ENCODE measurements at places on chromosomes 5 and 9.
A peak's percentile ranks its signal among the peaks of the same experiment; 100 is the strongest.

DNA sequence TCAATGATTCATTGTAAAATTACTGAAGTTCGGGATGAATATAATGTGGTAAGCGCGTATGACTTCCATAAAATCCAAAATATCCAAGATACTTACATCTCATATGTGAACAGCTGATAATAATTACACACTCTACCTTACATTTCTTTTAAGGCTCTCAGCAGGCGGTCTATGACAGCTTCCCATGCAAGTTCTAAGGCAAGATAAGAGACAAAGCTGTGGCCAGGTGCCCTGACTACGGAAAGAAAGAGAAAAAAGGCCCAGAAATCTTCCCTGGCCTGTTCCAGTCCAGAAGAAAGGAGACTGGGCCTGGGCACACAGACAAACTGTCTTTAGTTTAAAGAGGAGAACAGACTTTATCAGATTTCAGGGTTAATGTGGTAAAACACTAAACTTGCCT lies 69.1 kb downstream of the ARSB start:
- DNase-seq: no peak

GRCh38 chr9:87065981-87066380 lies 118.7 kb upstream of the GAS1 start:
- no peak for DNase-seq

DNA sequence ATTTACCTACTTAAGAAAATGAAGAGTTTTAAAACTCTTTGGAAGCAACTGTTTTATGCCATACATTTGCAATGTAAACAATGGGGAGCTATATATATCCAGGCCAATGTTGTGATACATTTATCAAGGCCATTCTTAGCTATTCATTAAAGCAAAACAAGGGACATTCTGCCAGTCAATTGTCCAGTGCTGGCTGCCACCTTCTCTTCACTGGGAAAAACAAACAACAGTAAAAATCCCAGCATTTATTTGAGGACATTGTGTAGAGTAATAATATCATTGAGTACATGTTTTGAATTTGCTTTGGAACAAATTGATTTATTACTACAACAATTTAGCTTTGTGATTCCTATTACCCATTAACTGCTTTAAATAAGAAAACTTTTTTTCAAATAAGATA lies 1107.4 kb downstream of the DTWD2 start:
- DNase-seq: no peak

GRCh38 chr5:176541338-176542134 lies 4.3 kb upstream of the RNF44 start:
- peak; percentile 77 for DNase-seq

DNA sequence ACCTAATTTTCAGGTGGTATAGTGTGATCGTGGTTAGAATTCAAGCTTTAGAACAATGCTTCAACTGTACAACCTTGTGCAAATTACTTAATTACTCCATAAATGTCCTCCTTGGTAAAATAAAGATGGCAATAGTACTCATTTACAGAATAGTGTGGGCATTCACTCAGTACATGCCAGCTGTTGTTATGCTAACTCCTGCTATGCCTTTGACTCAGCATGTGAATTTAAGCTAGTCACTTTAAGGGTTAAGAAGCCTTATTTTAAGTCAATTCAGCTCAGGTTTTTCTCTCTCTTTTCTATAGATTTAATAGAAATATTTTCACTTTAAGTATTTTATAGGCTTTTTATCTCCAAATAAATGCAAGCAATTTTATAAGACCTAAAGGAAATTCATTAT lies 335.6 kb upstream of the ITGA1 start:
- DNase-seq: no peak

DNA sequence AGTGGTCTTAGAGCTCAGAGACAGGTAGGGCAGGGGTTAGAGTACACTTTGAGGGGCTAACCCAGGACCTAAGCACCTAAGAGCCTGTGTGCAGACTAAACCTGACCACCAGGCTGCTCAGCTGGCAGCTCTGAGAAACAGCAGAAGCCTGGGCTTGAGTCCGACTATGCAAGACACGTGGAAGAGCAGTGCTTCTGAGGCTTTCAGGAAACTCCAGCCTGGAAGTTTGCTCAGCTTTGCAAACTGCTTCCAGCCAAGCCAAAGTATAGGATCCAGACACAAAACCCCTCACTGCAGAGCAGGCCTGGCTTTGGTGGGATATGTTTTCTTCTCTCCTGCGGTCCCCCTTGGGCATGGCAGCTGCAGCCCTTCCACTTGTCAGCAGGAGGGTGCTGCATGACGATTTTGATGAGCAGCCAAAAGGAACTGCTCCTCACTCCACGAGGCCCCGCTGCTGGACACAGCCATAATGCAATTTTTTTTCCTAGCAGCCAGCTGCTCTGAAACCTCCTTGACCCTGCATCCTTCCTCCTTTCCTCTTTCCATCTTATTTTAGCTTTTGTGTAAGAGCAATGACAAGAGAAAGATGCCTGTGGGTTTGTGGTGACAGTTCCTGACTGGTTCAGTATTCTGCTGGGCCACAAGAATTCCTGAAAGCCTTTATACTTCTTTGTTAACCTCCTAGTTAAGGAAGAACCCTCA lies 123.1 kb downstream of the LIFR start:
- no peak for DNase-seq

DNA sequence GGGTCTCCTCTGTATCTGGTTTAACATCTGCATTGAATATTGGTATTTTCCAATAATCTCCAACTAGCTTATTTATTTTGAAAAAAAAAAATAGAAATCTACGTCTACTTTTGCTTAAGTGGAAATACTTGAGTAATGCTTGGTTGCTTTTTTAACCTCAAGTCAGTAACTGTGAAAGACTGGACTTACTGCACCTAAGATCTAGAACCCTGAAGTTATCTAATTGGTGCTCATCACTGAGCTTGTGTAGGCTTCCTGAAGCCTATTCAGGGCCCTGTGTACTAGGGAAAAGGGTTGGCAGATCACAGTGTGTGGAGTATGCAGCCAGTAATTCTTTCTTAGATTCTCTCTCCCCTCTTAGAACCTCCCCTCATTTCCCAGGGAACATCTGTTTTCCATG lies 16.2 kb downstream of the SLC1A1 start:
- DNase-seq: no peak

- DNase-seq: no peak
Measured at GRCh38 chr5:164893071-164893470, 1387.7 kb downstream of the MAT2B start.

- DNase-seq: no peak
Measured at GRCh38 chr9:110797611-110798010, 129.0 kb downstream of the MUSK start.

GRCh38 chr5:87909382-87909781 lies 359.3 kb downstream of the TMEM161B start:
- DNase-seq: no peak

DNA sequence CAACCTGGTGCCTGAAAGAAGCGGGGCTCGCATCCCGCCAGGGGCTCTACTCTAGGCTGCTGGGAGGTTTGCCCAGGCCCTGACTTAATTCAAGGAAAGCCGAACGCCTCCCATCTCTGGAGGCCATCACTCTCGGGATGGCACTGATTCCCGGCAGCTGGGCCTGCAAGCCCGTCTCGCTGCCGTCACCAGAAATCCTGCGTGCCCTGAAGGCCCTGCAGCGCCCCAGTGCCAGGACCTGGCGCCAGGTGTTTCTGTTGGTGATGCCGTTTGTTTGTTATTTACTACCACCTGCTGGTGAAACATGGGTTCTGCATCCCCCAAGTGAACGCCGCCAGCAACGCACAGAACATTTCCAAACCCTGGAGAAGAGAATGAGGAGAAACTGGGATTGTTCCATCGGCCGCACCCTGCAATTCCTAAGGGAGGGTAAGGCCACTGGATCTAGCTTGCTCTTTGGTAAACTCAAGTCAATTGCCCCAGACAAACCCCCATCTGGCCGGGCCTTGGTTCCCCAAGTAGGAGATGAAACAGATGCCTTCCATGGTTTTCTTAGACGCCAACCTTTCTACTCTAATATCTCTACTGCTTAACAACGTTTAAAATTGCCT lies 77.9 kb downstream of the AK8 start:
- peak; percentile 80 for DNase-seq

DNA sequence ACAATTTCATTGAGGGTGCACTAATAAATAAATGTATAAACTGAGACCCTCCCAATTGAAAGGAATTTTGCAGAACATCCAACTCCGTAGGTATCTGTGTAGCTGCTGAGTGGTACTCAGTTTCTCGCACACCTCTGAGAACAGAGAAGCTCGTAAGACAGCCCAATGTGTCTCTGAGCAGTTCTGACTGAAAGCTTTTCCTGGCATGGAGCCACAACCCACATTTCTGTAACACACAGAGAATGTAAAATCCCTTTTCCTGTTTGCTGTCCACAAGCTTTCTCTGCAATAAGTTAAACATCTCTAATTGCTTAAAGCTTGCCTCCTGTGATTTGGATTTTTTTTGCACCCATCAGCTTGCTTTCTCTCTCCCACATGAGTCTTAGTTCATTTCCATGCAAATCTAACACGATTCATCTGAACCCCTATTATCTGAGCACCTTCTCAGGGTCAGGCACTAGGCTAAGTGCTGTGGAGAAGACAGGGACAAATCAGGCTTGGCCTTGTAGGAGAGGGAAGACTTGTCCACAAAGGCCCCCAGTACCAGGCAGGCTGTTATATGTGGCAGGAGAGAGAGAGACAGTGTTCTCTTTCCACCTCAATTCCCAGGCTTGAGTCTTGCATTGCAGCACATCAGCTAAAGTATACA lies 44.2 kb upstream of the COL15A1 start:
- DNase-seq: no peak

DNA sequence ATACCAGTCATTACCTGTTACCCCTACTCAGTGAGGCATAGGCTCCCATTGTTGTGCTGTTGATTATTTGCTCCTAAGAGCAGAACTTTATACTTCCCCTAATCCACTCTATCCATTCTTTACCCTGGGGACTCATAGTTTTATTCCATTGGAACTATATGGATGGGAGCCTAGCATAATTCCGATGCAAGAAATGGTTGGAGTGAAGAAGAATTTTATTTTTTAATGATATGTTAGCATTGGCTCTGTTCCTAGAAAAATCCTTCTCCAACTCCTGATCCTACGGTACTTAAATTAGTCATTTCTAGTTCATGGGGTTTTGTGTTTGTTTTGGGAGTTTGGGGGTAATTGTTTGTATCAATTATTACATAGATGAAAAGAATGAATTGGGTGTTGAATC lies 191.5 kb downstream of the GOLPH3 start:
- DNase-seq: no peak

All from B cell (primary cell).